ENCODE measurements at places on chromosomes 5 and 9.
A peak's percentile ranks its signal among the peaks of the same experiment; 100 is the strongest.

- DNase-seq, result no peak
These were observed 33.1 kb upstream of the HTR4 start for GRCh38 chr5:148687427-148687826.

GRCh38 chr5:96794757-96795156 is 13.0 kb downstream of the ERAP1 start:
- DNase-seq, result no peak

GRCh38 chr9:99515093-99515492 is 293.0 kb downstream of the SEC61B start:
- DNase-seq, result no peak

DNA sequence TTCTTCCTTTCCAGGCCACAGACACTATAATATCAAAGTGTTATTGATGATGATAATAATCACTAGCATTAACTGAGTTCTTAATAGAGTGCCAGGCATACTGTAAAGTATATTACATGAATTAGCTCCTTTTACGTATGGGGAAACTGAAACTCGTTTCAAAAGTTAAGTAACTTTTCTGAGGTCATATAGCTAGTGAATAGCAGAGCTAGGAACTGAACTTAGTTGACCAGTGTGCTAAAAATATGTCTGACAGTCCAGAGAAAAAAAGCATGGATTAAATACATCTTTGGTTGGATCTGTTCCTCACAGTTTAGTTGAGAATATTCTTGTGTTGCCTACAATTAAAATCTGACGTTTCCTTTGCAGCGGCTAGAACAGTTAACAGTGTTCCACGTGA is 18.4 kb upstream of the CATSPER3 start:
- DNase-seq, result no peak

GRCh38 chr9:82457298-82457697 is 468.7 kb downstream of the SPATA31D1 start:
- DNase-seq, result no peak

- DNase-seq, result no peak
These were observed 566.5 kb downstream of the LRRC70 start for GRCh38 chr5:63145167-63145566.

GRCh38 chr9:107288701-107289100 is 5.6 kb downstream of the RAD23B start:
- DNase-seq, result no peak

- no peak for DNase-seq
These were observed 5.1 kb downstream of the SNX30 start for GRCh38 chr9:112755675-112756074.

GRCh38 chr5:137172258-137172657 is 326.9 kb downstream of the SPOCK1 start:
- DNase-seq, result no peak

DNA sequence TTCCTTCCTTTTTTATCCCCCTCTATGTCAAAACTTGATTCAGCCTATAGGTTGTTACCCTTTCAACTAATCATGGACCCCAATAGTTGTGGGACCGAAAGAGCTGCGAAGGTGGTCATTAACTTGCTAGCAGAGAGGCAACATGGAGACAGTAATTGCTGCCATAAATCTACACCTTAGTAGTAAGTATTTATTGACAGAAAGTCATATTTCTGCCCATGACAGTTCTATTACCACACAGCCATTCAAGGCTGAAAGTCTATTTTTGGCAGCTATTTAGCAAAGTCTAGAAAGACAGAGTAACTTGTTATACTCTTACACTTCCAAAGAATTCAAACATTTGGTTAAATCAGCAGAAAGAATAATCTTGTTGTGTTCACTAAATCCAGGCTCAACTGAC is 236.2 kb downstream of the PRELID2 start:
- no peak for DNase-seq

- DNase-seq, result no peak
These were observed 29.7 kb downstream of the SLC25A25 start for GRCh38 chr9:128097543-128098296.

- DNase-seq, result no peak
These were observed 289.7 kb upstream of the SEMA6A start for GRCh38 chr5:116864157-116864837.

GRCh38 chr5:20300110-20300509 is 312.1 kb upstream of the CDH18 start:
- no peak for DNase-seq

- no peak for DNase-seq
These were observed 51.3 kb downstream of the SLC22A5 start for GRCh38 chr5:132420706-132421272.

DNA sequence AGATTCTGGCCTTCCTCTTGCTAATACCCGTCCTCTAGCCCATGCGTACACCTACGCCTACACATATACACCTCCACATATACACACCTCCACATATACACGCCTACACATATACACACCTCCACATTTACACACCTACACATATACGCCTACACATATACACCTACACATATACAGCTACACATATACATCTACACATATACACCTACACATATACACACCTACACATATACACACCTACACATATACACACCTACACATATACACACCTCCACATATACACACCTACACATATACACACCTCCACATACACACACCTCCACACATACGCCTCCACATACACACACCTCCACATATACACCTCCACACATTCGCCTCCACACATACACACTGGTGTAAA is 27.2 kb downstream of the AK3 start:
- no peak for DNase-seq

DNA sequence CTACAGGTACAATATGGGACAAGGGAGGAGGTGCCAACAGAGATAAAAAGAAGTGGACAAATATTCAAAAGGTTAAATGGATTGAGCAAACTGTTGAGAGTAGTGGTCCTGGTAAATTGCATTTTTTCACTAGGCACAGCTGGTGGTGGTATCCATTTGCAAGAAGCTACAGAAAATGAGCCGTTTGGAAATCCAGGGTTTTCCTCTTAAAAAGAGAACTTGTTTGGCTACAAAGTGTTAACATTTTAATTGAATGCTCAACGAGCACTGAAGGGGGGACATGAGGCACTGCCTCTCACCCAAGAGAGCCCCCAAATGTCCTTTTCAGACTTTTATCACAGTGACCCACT is 491 bp upstream of the ZCCHC9 start:
- DNase-seq, result no peak

- no peak for DNase-seq
These were observed 1259.9 kb downstream of the CDH12 start for GRCh38 chr5:21593261-21593660.

GRCh38 chr9:92425474-92425873 is 1.2 kb upstream of the OMD start:
- no peak for DNase-seq

- DNase-seq, result no peak
These were observed 112.7 kb upstream of the CLINT1 start for GRCh38 chr5:157971571-157972216.

GRCh38 chr9:82938426-82939218 is 124.3 kb downstream of the RASEF start:
- DNase-seq, result no peak

- DNase-seq, result no peak
These were observed 7.1 kb downstream of the UBAP1 start for GRCh38 chr9:34185778-34186551.

DNA sequence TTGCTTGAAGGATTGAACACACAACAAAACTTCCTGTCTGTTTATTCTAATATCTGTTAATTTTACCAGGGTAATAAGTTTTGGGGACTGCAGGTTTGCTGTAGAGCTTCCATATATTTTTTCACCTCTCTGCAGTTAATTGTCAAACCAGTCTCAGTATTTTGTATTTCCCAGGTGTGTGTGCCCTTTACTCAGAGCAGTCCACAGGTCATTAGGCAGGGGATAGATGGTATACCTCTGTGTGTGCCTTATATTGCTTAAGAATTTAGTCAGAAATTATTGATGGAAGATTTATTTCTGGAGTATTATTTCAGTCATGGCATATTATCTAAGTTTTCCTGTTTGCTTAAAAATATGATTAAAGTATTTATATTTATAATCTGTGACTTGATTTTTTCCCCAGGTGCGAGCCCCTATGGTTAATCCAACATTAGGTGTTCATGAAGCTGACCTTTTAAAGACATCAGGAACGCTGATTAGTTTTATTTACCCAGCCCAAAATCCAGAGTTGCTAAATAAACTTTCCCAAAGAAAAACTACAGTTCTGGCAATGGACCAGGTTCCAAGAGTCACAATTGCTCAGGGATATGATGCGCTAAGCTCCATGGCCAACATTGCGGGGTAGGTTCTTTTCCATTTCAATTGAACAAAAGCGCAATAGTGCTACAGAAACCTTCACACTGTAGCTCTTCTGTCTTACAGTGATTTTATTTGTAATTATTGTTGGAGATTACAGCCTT is 12.6 kb downstream of the NNT start:
- DNase-seq, result no peak

GRCh38 chr5:164097749-164098148 is 592.3 kb downstream of the MAT2B start:
- DNase-seq, result no peak

GRCh38 chr5:119435436-119436132 is 16.7 kb upstream of the HSD17B4 start:
- peak; percentile 47 for DNase-seq
